Stimulated activated CD4-positive, alpha-beta T cell treated with anti-CD3 and anti-CD28 coated beads, Interleukin-15, amount 100 ng/mL, for 24 hours (primary cell): ENCODE measurements at places on chromosomes 11 and 22.

- no peak for DNase-seq
Measured at GRCh38 chr11:95322539-95322938, 91.5 kb upstream of the SESN3 start.

- DNase-seq: no peak
Measured at GRCh38 chr11:77126156-77126775, 1.8 kb upstream of the MYO7A start.

- no peak for DNase-seq
Measured at GRCh38 chr11:78615724-78616123, 41.1 kb upstream of the NARS2 start.

- DNase-seq: no peak
Measured at GRCh38 chr11:125303186-125303585, 138.6 kb downstream of the PKNOX2 start.

DNA sequence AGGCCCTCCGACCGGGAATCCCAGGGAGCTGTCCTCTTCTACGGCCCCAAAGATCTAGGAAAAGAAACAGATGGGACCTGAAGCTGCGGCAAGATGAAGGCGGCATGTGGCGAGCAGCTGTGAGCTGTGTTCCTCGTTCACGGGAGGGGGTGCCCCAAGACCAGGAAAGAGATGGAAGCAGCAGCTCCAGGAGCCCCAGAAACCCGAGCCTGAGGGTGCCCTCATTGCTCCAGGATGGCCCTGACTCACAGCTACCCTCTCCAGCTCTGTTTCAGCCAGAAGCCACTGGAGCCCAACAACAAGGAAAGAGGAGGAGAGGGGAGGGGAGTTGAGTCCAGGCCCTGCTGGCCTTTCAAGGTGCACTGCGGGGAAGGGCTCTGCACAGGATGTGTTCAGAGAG is 23.7 kb upstream of the NAP1L4 start:
- DNase-seq: no peak

- DNase-seq: no peak
Measured at GRCh38 chr11:79121351-79121750, 319.5 kb downstream of the TENM4 start.

GRCh38 chr22:20905415-20906386 is 11.5 kb upstream of the CRKL start:
- no peak for DNase-seq

DNA sequence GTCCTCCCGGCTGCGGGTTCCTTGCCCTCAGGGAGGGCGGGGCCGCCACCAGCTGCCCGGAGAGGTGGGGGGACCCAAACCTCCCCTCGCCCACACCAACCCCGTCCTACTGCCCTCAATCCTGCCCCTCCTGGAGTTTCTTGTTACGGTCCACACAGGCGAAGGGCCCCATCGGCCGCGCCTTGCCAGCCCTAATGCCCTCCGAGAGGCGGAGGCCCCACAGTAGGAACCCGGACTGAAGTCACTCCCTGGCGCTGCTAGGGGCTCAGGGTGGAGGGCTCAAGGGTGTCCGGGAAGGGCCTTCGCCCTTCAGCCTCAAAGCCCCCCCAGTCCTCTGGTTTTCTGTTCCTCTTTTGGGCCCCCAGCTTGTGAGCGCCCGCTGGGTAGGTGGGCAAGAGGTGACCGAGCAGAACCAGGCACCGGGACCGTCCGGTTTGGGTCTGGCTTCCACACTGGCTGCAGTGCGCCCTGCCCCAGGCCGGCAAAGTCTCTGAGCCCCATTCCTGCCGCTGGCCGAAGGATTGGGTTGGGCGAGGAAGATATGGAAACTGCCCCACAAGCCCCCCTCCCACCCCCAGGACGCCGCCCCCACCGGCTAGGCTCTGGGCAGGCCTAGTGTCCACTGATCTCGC is 24.5 kb downstream of the DUSP8 start:
- no peak for DNase-seq

GRCh38 chr22:39959640-39960447 is at the start of gene TMA7B:
Gene TMA7B (plus strand): TSS chr22:39960397. CDS start chr22:39964375, 3,978 bp downstream.
- DNase-seq: peak; percentile 56

GRCh38 chr11:10725114-10725906 is 25.7 kb upstream of the CTR9 start:
- peak; percentile 32 for DNase-seq

- no peak for DNase-seq
Measured at GRCh38 chr11:119671051-119671450, 57.9 kb downstream of the NECTIN1 start.

- DNase-seq: no peak
Measured at GRCh38 chr11:19753451-19754106, 40.9 kb downstream of the NAV2 start.

DNA sequence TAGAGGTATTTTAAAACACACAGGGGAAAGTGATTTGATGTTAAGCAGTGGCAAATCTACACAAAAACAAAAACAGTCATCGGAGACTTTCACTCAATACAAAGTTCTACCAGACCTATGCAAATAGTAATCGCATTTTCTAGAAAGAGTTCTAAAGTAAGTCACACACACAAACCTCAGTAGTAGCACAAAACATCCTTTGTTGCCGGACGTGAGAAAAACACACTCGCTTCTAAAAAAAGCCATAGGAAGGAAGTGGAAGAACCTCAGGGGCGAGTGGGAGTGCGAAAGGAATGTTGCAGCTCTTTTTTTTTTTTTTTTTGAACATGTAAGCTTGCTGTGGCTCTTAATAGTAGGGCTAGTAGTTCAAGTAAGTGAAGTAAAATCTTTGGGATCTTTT is 88.9 kb downstream of the MAML2 start:
- no peak for DNase-seq

GRCh38 chr11:73059915-73060314 is 82.2 kb downstream of the FCHSD2 start:
- no peak for DNase-seq

- no peak for DNase-seq
Measured at GRCh38 chr11:69854713-69855112, 35.5 kb upstream of the FGF3 start.

DNA sequence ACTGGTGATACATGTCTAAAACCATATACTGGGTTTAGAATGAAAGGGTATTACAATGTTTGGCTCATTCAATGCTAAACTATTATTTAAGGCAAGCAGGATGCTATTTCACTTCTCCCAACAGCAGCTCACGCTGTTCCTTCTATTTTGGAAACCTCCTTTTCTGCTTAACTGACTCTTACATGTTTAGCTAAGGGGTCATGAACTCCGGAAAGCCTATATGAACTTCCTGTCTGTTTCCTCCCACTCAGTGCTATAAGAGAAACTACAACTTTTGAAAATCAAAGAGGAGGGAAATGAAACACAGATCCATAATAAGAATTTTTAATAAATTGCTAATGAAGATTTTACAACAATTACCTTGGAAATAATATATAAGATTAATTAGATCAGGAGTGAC is 30.9 kb downstream of the SLC36A4 start:
- DNase-seq: no peak

DNA sequence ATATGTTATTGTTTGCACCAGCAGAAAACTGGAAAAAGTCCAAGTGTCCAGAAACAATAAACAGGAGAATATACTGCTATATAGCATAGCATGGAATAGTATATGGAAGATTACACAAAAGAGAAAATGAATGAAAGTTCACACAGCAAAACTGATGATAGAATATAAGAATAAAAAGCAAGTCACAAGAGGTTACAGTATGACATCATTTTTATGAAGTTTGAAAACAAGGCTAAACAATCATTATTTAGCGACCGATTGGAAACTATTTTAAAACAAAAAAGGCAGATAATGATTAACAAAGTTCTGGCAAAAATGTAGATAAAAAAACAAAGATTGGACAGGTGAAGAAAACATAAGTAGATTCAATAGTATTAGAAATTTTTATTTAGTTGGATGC is 47.1 kb downstream of the SOX6 start:
- no peak for DNase-seq

DNA sequence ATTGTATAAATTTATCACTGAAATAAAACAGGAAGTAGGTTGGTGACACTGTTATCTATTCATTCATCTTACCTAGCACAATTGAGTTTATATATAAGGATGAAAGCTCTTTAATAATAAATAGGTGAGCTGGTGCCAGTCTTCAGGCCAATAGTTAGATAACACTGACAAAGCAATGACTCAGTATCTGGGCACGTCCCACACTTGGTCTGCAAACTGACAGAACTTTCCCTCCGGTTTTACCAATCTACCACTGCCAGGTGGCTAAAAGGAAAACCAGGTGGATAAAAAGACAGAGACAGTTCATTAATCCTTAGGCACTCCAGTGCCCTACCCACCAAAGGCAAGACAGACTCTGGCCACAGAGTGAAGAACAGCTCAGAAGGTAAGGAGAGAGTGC is 17.6 kb downstream of the DDB1 start:
- DNase-seq: no peak

DNA sequence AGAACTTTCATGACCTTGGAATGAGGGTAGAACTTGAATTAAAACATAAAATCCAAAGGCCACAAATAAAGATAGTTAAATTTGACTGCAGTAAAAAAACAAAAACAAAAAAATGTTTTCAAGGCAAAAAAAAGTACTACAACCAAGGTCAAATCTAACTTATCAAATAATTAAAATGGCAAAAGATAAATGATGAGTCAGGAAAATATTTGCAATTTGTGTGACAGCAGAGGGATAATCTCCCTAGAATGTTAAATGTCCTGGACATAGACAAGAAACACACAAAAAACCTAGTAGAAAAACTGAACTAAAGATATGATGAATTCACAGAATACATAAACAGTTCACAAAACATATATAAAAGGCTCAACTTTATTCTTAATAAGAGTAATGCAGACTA is 110.2 kb upstream of the TEAD1 start:
- DNase-seq: no peak

DNA sequence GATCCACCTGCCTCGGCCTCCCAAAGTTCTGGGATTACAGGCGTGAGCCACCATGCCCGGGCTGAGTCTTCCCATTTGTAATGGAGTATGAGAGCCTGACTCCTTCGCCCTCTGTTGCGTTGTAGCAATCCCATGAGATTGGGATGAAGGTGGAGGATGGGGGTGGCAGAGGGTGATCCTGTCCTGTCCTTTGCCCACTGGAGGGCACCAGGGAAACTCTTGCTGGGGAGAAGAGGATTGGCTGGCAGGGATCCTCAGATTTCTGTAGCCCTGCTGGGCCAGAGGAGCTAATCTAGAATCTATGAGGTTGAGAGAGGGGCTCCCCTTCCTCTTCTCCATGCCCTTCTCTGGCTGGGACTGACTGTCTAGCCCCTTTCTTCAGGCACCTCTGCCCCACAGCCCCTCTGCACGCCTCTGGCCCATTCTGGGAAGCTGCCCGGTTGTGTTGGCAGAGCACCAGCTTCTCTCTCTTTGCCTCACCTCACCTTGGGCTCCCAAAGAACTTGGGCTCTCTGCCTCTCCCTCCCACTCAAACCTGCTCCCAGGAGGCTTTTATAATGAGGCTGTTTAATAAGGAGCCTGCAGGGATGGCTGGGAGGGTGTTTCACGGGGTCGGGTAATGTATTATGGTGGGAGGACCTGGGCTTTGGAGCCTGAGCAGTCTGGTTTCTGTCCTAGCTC is 9.5 kb upstream of the CATSPER1 start:
- no peak for DNase-seq

DNA sequence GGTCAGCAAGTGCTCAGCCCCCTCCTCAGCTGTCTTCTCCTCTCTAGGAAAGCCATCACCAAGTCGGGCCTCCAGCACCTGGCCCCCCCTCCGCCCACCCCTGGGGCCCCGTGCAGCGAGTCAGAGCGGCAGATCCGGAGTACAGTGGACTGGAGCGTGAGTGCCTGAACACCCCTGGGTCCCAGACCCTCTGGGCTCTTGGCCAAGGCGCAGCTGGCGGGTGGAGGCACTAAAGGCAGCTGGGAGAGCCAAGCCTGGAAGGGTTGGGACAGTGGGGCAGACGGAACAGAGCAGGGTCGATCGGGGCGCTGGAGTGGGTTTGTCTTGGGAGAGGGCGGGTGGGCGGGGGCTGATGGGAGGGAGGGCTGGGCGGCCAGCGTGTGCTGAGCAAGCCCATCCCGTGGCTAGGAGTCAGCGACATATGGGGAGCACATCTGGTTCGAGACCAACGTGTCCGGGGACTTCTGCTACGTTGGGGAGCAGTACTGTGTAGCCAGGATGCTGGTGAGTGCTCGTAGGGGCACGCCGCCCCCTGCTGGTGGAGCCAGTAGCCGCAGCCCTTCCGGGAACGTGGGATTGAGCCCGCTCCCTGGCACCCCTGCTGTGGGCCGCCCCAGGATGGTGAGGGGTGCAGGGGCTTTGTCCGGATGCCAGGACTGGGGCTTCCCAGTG is 14.1 kb upstream of the MDK start:
- DNase-seq: peak; percentile 81

DNA sequence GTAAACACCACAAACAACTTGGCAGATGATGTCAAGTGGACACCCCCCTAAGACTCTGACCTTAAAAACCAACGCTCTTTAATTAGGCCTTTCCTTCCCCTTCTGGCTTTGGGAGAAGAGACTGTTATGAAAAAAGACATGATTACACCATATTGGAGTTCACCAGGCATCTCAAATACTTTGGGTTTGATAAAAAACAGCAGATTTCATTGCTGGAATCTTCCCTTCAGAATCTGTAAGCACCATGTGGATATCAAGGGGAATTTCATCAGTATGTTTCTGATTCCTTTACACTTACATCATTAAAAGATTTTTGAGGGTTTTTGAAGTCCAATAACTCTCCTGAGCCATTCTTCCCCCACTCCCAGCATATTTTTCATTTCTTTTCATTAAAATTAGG is 85.6 kb downstream of the KIRREL3 start:
- no peak for DNase-seq

GRCh38 chr11:78350646-78351165 is 66.9 kb downstream of the GAB2 start:
- no peak for DNase-seq

- DNase-seq: no peak
Measured at GRCh38 chr11:7691759-7692350, 14.4 kb downstream of the OVCH2 start.

DNA sequence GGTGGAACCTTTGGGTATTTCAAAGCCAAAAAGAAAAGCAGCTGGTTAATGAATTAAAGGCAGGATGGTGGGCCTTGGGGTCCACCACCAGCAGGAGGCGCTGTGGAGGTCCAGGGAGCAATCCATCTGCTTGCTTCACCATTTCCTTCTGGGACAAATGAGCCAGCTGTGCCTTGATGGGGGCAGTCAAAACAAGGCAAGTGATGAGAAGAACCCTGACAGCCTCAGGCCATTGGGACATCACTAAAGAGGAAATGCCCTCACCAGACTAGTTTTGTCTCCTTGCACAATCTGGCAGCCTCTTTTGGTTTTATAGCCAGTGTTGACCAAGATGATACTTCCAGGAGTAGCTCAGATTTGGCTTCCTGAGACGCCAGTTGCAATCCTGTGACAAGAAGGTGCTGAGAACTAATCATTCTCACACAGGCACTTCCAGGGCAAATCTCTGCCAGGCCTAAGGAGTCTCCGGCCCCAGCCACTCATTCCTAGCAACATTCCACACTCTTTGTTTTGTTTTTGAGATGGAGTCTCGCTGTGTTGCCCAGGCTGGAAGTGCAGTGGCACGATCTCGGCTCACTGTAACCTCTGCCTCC is 38.2 kb upstream of the WEE1 start:
- peak; percentile 89 for DNase-seq
